ENCODE measurements at places on chromosomes 1 and 21.

GRCh38 chr1:205313563-205314308 is 7.8 kb downstream of the NUAK2 start:
- DNase-seq: peak; percentile 65

GRCh38 chr1:160741092-160741501 is 2.0 kb downstream of the SLAMF7 start:
- no peak for DNase-seq

- no peak for DNase-seq
Measured at GRCh38 chr1:65044411-65044810, 78.1 kb upstream of the JAK1 start.

DNA sequence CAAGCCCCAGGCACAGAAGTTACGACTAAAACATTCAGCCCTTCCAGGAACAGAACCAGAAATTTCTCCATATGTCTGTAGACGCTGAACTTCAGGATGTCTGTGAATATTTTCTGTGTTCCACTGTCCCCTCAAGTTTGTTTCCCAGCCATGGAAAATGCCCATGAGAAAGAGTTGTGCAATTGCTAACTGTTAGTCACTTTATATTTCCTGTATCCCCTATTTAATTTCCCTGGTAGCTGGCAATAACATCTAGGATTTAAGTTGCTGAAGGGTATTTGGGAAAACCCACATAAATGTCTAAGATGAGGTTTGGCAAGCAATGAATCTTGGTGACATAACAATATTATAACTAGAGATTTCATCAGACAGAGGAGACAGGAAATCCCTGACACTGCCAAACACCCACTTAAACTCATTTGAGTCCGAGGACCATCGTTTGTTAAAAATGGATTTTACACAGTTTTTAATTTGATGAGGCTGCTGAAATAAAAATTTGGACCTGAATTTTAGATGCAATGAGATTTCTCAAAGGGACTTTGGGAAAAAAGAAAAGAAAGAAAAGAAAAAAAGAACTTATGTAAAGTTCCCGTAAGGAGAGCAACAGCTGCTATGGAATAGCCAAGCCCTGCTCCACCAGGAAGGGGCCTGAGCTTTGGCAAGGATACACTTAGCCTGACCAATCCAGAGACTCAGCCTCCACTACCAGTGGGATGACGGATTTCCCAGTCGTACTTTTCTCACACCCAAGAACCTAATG is 21.8 kb upstream of the ERRFI1 start:
- DNase-seq: no peak

- DNase-seq: no peak
Measured at GRCh38 chr1:28123461-28123961, 35.1 kb upstream of the EYA3 start.

GRCh38 chr1:64171797-64172281 is 31.6 kb upstream of the UBE2U start:
- no peak for DNase-seq

GRCh38 chr1:145927916-145928643 is 796 bp upstream of the RBM8A start:
- no peak for DNase-seq

GRCh38 chr1:115182012-115182715 is 92.9 kb upstream of the TSPAN2 start:
- no peak for DNase-seq

- DNase-seq: no peak
Measured at GRCh38 chr1:56034222-56034621, 545.1 kb downstream of the PLPP3 start.

GRCh38 chr1:21814241-21814918 is 2.3 kb downstream of the LDLRAD2 start:
- DNase-seq: peak; percentile 23

DNA sequence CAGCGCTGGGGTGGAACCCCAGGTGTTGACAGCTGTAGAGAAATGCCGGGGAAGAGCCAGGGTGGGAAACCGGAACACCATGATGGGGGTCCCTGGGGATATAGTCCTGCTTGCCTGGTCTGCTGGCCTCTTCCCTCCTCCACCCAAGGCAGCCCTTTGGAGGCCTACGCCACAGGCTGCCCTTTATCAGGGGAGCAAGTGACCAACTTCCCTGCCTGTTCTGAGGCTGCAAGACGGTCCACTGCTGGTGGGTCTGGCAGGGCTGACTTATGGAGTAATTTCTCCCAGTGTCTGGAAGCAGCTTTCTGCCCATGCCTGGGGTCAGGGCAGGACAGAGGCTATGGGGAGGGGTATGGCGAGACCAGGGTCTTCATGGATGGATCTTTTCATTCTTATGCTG is 50.8 kb upstream of the EDN2 start:
- no peak for DNase-seq

DNA sequence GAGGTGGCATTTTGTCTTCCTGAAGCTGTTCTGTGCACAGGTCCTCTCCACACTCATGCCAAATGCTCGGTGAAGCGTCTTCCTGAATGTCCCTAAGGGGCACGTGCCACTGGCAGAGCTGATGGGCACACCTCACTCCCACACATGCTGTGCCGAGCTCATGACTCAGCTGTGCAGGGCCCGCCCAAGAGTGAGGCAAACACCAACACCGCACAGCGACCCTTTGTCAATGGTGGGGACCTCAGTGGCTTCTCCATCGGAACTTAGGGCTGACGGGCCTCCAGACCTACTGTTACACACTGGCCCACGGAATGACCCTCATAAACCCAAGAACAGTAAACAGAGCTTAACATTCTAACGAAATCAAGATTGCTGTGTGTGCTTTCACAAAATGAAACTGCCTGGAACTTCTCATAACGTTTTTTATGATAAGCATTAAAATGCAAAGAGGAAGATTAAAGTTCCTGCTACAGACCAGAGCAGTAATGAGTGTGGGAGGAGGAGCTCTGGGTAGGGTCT is 89.3 kb downstream of the SIM2 start:
- no peak for DNase-seq

DNA sequence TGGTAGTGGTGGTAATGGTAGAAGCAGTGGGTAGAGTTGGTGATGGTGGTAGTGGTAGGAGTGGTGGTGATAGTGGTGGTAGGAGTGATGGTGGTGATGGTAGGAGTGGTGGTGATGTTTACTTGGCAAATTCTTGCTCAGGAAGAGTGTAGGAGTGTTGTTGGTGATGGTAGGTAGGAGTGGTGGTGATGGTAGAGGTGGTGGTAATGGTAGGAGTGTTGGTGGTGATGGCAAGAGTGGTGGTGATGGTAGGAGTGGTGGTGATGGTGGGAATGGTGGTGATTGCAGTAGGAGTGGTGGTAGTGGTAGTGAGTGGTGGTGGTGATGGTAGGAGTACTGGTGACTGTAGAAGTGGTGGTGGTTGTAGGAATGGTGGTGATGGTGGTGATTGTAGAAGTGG is 106.5 kb downstream of the DISC1 start:
- no peak for DNase-seq

DNA sequence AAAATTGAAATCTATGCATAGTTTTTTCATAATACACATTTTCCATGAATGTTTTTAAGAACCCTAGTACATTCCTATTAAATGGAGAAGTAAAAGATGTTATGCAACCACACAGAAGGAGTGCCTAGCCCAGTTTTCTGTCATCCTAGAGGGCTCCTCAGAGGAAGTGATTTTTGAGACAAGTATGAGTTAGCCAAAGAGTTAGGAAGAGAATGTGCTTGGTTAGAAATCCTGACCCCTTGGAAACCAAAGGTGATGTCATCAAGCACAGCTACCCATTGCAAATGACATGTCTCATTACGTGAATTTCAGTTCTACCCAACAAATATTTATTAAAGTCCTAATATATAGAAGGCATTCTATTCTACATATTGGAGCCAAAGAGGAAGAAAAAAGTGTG is 88.9 kb upstream of the TNFSF4 start:
- no peak for DNase-seq

GRCh38 chr1:77548285-77548684 is 134.2 kb downstream of the ZZZ3 start:
- DNase-seq: no peak

GRCh38 chr1:41534181-41535076 is 49.9 kb upstream of the EDN2 start:
- no peak for DNase-seq

DNA sequence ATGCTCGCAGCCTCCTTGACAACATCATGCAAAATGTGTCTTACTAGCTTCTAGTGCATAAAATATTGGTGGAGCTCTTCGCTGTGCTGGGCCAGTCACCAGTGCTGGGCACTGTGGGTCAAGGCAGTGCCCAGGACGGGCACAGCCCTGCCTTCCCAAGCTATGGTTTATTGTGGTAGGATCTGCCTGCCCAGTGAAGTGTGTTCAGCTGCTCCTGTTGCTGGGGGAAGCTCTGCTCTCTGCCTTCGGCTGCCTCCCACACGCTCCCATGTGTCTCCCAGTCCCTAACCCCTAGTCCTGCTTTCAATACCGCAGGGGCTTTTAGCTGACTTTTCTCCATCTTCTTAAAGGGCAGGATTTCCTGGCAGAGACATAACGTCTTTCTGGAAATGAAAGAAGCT is 15.7 kb downstream of the EPHX1 start:
- DNase-seq: no peak

DNA sequence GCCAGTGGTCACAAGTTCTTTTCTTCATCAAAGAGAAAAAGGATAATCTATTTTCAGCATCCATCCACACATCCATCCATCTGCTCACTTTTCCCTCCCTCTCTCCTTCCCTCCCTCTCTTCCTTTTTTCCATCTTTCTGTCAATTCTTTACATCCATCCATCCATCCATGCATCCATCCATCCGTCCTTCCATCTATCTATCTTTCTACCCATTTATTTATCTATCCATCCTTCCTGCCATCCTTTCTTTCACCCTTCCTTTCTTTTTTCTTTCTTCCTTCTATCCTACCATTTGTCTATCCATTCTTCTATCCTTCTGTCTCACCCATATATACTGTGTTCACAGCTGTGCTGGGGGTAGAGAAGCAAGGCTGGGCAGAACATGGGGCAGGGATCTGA is 212.4 kb upstream of the GALNT2 start:
- DNase-seq: no peak

DNA sequence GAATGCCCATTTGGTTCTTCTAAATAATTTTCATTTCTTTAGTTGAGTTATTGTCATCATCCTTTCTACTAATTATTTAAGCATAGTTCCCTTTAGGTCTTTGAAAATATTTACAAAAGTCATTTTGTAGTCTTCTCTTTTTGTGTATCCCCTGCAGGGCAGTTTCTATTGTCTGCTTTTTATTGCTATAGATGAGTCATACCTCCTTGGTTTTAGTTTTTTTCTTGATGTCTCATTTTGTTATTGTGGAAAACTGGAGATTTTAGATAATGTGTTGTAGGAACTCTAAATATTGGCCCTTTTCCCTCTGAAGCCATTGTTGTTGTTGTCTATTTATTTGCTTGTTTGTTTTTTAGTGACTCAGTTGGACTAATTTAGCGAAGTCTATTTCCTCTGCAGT is 387.9 kb downstream of the NUF2 start:
- DNase-seq: no peak

DNA sequence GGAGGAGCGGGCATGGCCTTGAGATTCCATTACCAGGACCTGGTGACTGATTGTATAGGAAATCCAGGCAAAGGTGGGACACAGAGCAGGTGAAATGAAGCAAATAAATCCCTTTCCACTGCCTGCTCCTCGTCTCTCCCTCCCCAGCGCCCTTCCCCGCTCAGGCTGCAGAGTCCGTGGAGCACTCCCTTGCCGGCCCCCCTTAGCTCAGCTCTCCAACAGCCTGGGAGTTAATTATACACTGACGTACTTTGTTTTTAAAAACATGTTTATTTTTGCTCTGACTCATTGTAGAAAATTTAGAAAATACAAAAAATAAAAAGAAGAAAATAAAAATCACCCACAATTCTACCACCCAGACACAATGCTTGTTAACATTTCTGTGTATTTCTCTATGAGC is 61.7 kb downstream of the LGR6 start:
- no peak for DNase-seq

DNA sequence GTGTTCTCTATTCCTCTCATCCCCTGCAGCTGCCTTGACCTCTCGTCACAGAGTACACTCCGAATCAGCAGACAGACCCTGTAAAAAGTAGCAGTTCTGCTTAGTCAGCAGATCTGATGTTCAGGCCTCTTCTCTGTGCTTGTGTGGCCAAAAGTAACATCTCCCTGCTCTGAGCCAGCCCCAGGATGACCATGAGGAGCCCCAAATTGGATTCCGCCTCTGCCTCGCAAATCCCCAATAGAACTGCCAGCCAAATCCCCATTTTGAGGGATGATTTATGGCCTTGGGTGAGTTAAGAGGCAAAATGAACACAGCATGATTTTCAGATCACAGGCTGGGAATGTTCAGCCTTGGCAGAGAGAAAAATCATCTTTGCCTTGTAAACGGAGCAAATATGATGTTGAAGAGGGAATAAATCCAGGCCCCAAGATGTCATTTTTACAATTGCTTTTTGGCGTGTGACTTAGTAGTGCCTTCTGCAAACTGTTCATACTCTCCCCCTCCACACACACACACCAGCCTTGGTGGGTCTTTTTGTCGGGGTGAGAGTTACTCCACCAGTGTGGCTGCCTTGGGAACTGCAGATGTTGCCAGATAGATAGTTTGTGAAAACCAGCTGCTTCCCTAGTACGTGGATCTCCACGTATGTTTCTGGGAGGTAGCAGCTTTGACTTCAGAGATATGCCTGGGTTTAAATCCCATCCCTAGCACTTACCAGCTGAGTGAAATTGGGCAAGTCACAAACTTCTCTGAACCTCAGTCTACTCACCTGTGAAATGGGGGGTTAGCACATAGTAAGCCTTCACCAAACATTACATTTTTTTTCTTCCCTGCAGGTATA is 77.8 kb downstream of the MAN1C1 start:
- no peak for DNase-seq

- DNase-seq: no peak
Measured at GRCh38 chr21:28550057-28550825, 442.4 kb downstream of the LTN1 start.

DNA sequence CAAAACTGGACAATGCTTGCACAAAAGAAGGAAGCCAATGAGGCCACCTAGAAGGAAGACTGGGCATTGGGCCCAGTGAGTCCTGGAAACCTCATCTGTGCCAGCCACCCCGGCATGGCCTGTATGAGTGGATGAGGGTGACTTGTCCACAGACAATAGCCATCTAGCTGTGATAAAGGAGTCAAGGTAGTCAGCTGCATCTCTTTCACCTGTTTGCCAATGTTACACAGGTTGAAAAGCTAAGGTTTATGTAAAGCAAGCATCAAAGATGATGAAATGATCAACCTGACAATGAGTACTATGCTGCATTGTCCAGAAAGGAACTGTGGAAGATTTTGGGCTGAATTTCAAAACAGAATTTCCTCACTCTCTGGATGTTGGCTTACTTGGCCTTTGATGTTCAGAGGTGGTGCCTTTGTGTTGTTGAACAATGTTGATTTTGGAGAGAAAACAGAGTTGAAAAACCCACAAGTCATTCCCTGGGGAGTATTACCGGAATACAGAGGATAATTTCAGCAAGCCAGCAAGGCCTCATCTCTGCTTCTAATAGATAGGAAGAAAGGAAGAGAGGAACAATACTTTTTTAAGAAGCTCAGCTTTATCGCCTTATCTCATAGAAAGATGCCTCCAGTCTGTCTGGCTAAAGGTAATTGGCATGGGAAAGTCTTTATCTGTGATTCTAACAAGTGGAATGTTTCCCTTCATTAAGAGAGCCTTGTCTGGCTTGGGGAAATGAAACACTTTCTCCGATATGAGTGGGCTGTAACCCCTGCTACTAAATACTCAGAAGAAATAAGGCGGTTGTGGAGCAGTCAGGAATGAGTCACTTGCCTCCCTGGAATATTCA is 11.4 kb upstream of the SELE start:
- DNase-seq: no peak

All from CD4-positive, alpha-beta T cell treated with Interferon gamma for 1 hour (primary cell).